ENCODE measurements at places on chromosomes 6 and 20.

DNA sequence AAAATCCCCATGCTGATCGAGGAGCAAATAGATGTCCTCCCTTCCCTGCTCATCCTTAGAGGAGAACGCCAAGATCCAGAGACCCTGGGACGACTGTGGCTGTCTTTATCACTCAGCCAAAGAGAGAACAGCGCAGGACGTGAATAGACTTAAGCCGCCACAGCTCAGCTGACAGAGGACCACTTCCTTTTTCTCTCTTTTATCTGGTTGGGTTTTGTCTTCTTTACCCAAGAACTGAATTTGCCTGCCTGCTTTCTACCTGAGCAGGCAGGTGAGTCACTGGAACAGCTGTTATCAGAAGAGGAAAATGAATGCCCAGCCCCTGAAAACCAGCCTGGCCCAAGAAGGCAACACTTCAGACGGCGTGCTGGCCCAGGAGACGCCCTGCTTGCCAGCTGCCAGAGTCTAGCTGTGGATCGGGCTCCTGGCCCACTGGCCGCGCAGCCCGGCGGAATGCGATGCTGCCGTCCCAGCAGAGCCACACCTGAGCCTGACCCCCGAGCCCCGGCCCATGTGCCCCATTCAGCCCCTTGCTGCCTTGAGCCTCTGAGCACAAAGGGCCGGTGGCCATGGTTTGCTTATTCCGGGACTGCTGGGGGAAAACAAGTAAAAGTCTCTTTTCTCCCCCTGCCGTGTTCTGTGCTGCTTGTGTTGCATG, 82.1 kb downstream of the TCP11 start:
- DNase-seq: no peak
- H3K27ac ChIP-seq: no peak overlapping the region
- H3K4me1 ChIP-seq: 0 out of 2 replicates have a peak, but pooled peaks cover 4% of the 10 kb centered on the region
- H3K4me3 ChIP-seq: no peak overlapping the region
- H3K36me3 ChIP-seq: no peaks in the 10 kb centered on the region
- H3K27me3 ChIP-seq: no peaks in the 10 kb centered on the region

GRCh38 chr20:35021063-35021462, 65.4 kb downstream of the MYH7B start:
- peaks cover 38% of the 10 kb centered on the region for H3K36me3 ChIP-seq
- no peak overlapping the region for H3K4me3 ChIP-seq

DNA sequence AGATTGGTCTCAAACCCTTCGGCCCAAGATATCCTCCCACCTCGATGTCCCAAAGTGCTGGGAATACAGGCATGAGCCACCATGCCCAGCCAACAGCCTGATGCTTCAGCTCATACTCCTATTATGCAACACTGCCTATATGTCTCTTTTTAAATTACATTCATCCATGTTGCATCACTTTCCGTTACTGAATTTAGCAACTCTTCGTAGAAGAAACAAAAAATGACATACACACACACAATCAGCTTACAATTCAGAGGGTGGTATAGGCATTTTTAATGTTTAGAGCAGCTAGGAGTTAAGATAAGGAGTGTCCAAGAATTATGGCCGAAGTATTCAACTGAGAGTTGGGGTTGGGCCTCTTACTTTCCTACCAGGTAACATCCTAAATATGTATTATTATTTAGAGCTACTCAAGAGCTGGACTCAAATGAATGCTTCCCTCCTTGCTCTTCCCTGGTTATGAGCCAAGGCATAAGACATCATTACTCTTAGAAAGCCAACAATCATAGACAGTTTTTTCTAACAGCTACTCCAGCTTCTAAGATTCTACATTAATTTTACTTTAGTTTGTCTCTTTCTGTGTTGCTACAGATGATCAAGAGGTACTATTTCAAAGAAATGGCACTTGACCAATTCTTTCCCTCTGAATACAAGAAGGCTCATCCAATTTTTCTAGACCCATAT, 62.0 kb upstream of the BMP5 start:
- no peak overlapping the region for H3K27ac ChIP-seq
- H3K27me3 ChIP-seq: no peaks in the 10 kb centered on the region
- H3K4me3 ChIP-seq: no peak overlapping the region

DNA sequence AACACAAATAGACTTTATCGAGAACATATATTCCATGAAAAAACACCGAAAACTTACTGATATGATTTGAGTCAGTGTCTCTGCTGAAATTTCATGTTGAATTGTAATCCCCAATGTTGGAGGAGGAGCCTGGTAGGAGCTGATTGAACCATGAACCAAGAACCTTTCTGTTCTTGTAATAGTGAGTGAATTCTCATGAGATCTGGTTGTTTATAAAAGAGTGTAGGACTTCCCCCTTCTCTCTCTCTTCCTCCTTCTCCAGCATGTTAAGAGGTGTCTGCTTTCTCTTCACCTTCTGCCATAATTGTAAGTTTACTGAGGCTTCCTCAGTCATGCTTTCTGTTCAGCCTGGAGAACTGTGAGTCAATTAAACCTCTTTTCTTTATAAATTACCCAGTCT, 1289.3 kb upstream of the CITED2 start:
- no peak overlapping the region for H3K27ac ChIP-seq
- DNase-seq: no peak
- no peak overlapping the region for H3K4me3 ChIP-seq
- H3K36me3 ChIP-seq: no peaks in the 10 kb centered on the region
- peaks cover 35% of the 10 kb centered on the region for H3K4me1 ChIP-seq
- no peaks in the 10 kb centered on the region for H3K27me3 ChIP-seq

DNA sequence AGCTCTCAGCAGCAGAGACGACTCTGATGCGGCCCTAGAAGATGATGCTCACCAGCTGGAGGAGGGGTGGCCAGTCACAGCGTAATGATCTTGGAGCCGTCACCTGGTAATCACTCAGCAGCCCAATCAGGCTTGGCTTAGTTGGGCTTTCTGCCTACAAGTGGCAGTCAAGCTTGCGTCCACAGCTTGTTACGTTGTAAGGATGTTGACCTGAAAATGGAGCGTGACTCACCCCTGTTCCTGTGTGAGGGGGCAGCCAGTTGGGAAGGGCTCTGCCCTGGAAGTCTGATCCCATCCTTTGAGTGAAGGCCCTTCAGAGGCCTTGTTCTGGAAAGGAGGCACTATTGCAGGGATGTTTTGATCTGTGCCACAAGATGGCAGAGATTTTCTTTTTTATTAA, 49.8 kb downstream of the SPATA2 start:
- H3K27me3 ChIP-seq: no peaks in the 10 kb centered on the region
- H3K4me3 ChIP-seq: peak overlapping the region; percentile 40
- peak overlapping the region; percentile 90 for H3K27ac ChIP-seq
- no peaks in the 10 kb centered on the region for H3K36me3 ChIP-seq
- H3K4me1 ChIP-seq: peaks cover 26% of the 10 kb centered on the region
- DNase-seq: peak; percentile 74

- H3K27me3 ChIP-seq: 0 out of 2 replicates have a peak, but pooled peaks cover 13% of the 10 kb centered on the region
- H3K36me3 ChIP-seq: no peaks in the 10 kb centered on the region
- DNase-seq: no peak
- no peak overlapping the region for H3K27ac ChIP-seq
- H3K4me1 ChIP-seq: 0 out of 2 replicates have a peak, but pooled peaks cover 3% of the 10 kb centered on the region
- H3K4me3 ChIP-seq: no peak overlapping the region
These were observed 5.5 kb upstream of the SALL4 start for GRCh38 chr20:51807720-51808250.

All from GM23248 (cell line).